ENCODE measurements at places on chromosomes 13 and 19. TPM values are rescaled to one million over a fixed set of nuclear protein-coding genes. Genes with fewer than 3 reads are reported as not detected.

Gene APC2
- total RNA-seq: 0.06 TPM

DNA sequence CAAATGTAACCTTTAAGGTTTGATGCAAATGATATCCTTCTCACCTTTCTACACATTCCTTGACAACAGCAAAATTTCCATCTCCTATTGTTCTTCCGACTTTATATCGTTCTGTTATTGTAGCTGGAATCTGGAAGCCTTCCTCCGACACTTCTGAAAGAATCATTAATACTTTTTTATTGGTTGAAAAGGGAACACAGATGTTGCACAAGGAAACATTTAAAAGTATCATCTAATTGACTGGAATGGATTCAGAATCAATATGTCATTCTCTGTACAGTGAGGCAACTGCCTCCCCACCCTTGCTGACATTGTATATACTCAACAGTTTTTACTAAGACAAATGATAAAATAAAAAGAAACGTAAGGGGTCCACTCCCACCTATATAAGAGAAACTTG, 295.2 kb downstream of the DCLK1 start:
- H3K27me3 ChIP-seq: peaks cover 2% of the 10 kb centered on the region
- no peaks in the 10 kb centered on the region for H3K4me1 ChIP-seq
- no peak overlapping the region for H3K4me3 ChIP-seq
- no peaks in the 10 kb centered on the region for H3K36me3 ChIP-seq
- DNase-seq: no peak
- H3K27ac ChIP-seq: no peak overlapping the region

DNA sequence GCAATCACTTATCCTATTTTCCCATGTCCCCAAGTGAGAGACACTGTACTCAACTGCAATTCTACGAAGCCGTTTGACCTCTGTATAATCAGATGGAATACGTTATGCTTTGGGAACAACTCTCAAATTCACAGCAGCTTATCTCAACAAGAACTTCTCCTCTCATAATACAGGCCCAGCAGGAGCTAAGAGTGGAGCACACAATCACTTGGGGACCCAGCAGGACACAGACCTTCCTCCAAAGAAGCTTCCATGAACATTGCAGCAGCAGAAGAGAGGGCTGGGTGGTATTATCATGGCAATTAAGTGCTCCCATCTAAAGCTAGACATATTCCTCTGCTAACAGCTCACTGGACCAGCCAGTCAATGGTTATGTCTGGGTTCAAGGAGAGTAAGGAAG, 428.3 kb upstream of the MIR17HG start:
- no peaks in the 10 kb centered on the region for H3K4me1 ChIP-seq
- no peaks in the 10 kb centered on the region for H3K27me3 ChIP-seq

DNA sequence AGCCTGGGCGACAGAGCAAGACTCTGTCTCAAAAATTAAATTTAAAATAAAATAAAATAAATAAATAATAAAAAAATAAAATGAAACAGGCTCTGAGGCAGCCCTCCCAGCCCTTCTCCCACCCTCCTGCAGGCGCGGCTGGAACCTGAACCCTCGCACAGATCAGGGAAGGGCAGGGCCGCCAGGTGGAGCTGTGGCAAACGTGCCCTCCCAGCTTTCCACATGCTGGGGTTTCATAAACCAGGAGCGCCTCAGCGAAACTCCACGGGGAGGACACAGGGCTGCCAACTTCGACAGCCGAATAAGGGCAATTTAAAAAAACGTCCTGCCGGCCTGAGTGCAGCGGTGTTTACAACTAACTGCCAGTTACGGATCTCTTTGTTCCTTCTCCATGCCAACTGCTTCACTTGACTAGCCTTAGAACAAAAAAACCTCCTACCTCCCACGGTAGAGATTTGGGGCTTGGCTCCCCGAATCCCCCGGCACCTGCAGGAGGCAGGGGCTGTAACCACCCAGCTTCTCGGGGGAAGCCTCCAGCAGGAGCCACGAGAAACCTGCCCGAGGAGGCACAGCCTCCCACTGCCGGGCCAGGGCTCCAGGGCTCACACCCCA, 15.9 kb downstream of the ZNF787 start:
- no peaks in the 10 kb centered on the region for H3K36me3 ChIP-seq
- peaks cover 20% of the 10 kb centered on the region for H3K4me1 ChIP-seq
- peak; percentile 64 for DNase-seq
- H3K27me3 ChIP-seq: no peaks in the 10 kb centered on the region
- H3K4me3 ChIP-seq: no peak overlapping the region
- peak overlapping the region; percentile 48 for H3K27ac ChIP-seq

GRCh38 chr19:40221858-40222619, 3.9 kb upstream of the TTC9B start:
- no peaks in the 10 kb centered on the region for H3K36me3 ChIP-seq
- H3K4me3 ChIP-seq: peak overlapping the region; percentile 17
- peaks cover 16% of the 10 kb centered on the region for H3K4me1 ChIP-seq

Gene APOC4
- total RNA-seq: not detected

Gene CGB3
- total RNA-seq: not detected

DNA sequence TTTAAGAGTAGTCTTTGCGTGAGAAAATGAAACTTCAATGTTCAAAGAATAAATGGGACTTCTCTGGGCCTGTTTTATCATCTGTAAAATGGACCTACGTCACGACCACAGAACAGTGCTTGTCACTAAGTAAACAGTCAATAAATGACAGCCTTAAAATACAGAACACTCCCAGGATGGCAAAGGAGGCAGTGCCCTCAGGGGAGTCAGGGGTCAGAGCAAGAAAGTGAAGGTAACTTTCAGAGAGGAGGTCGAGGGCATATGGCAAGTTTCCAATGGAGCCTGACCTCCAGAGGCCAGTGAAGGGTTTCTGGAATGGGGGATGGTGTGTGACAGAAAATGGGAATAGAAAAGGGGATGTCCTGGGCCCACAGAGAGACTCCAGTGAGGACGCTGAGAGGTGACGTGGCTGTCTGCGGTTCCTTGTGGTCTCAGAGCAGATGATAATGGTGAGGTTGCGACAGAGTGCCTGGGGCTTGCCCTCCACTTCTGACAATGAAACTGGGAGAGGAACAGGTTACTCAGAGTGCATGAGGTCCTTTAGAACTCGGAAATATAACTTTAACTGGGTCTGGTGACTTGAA, 91.8 kb downstream of the UBL3 start:
- H3K27ac ChIP-seq: no peak overlapping the region
- peaks cover 9% of the 10 kb centered on the region for H3K4me1 ChIP-seq
- H3K36me3 ChIP-seq: no peaks in the 10 kb centered on the region
- DNase-seq: peak; percentile 33

Gene ACP7
- total RNA-seq: not detected

Gene FFAR1
- not detected for total RNA-seq

GRCh38 chr13:39590466-39591036, 12.4 kb downstream of the LHFPL6 start:
- no peaks in the 10 kb centered on the region for H3K4me1 ChIP-seq
- no peak for DNase-seq
- H3K4me3 ChIP-seq: no peak overlapping the region
- H3K36me3 ChIP-seq: no peaks in the 10 kb centered on the region
- no peak overlapping the region for H3K27ac ChIP-seq

GRCh38 chr19:13833330-13834243, 38.3 kb downstream of the ZSWIM4 start:
- H3K27ac ChIP-seq: peak overlapping the region; percentile 83
- H3K36me3 ChIP-seq: peaks cover 30% of the 10 kb centered on the region
- peak; percentile 96 for DNase-seq
- no peaks in the 10 kb centered on the region for H3K27me3 ChIP-seq
- H3K4me3 ChIP-seq: peak overlapping the region; percentile 88

DNA sequence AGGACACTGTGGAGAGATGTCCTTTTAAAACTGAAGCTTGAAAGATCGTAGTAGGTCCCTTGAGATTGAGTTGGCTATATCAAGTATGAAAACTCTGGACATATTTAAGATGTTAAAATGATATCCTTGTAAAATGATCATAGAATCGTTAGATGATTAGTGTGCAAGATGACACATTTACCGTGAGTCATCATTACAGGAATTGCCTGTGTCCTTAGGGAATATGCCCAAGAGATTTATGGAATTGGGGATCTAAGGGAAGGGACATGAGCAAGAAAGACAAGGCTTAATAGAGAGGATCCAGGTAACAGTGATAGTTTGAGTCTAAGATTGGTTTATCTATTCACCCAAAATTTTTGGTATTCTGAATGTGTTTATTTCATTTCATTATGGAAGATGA, 233.7 kb downstream of the GPC5 start:
- no peak for DNase-seq
- no peaks in the 10 kb centered on the region for H3K36me3 ChIP-seq
- H3K27me3 ChIP-seq: no peaks in the 10 kb centered on the region
- no peak overlapping the region for H3K4me3 ChIP-seq
- no peak overlapping the region for H3K27ac ChIP-seq
- H3K4me1 ChIP-seq: no peaks in the 10 kb centered on the region

GRCh38 chr13:76948149-76948548, at the start of gene ACOD1:
ACOD1 (plus strand) TSS chr13:76948511; CDS start chr13:76948559, 48 bp downstream.
- peaks cover 6% of the 10 kb centered on the region for H3K27me3 ChIP-seq
- no peak for DNase-seq
- H3K4me3 ChIP-seq: no peak within 1 kb of the TSS
- no peaks in the 10 kb centered on the region for H3K36me3 ChIP-seq

Gene MAG
- total RNA-seq: 0.11 TPM

GRCh38 chr19:47435196-47435595, 15.9 kb upstream of the MEIS3 start:
- peak overlapping the region; percentile 84 for H3K27ac ChIP-seq
- peaks cover 5% of the 10 kb centered on the region for H3K27me3 ChIP-seq
- peak overlapping the region; percentile 63 for H3K4me3 ChIP-seq

GRCh38 chr19:33208904-33209849, 15.0 kb downstream of the LRP3 start:
- H3K27me3 ChIP-seq: no peaks in the 10 kb centered on the region
- no peak overlapping the region for H3K27ac ChIP-seq
- H3K4me3 ChIP-seq: no peak overlapping the region
- no peak for DNase-seq

DNA sequence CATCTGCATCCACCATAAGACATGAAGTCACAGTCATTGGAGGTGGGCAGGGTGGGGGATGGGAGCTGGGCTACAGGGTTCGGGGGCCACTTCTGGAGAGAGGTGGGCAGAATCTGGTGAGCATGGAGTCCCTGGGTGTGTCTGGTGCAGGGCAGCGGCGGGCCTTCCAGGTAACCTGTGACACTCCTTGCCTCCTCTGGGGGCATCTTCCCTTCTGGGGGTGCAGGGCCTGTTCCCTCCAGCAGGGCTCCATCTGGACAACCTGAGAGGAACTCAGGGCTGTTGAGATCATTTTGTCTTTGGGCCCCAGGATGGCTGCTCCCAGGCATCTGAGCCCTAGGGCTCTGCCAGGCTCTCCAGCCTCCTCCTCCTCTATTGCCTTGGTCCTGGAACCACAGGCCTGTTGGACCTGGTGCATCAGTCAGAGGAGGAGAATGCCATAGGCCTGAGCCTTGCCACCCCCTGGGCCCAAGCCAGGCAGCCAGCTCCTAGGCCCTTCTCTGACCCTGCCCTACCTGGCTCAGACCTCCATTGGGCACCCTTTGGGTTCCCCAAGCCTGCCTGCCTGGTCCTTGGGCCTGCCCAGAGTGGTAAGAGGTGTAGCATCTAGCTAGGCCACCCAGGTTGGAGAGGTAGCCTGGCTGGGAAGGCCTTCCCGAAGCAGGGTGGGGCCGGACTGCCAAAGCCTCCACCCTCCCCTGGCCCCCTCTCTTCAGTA, 13.4 kb downstream of the LYL1 start:
- peaks cover 4% of the 10 kb centered on the region for H3K27me3 ChIP-seq
- no peak overlapping the region for H3K27ac ChIP-seq
- H3K4me3 ChIP-seq: no peak overlapping the region
- no peaks in the 10 kb centered on the region for H3K4me1 ChIP-seq
- no peak for DNase-seq

GRCh38 chr13:80881495-80881894, 540.6 kb upstream of the SPRY2 start:
- no peaks in the 10 kb centered on the region for H3K36me3 ChIP-seq
- no peak overlapping the region for H3K27ac ChIP-seq
- no peaks in the 10 kb centered on the region for H3K4me1 ChIP-seq
- H3K27me3 ChIP-seq: no peaks in the 10 kb centered on the region
- no peak for DNase-seq

GRCh38 chr19:31168106-31168625, 181.1 kb downstream of the TSHZ3 start:
- H3K27ac ChIP-seq: no peak overlapping the region

GRCh38 chr19:5129691-5130090, 160.8 kb downstream of the KDM4B start:
- peaks cover 25% of the 10 kb centered on the region for H3K4me1 ChIP-seq
- peak overlapping the region; percentile 87 for H3K4me3 ChIP-seq
- no peaks in the 10 kb centered on the region for H3K27me3 ChIP-seq

Measured in activated naive CD8-positive, alpha-beta T cell treated with anti-CD3 and anti-CD28 coated beads, Interleukin-2, amount 10 ng/mL, durations not matched to agents 7 days and 5 days (primary cell).